ENCODE measurements at places on chromosomes 3 and 15.

GRCh38 chr15:81113204-81113657, 20.8 kb upstream of the CFAP161 start:
- peaks cover 34% of the 10 kb centered on the region for H3K27me3 ChIP-seq
- H3K4me3 ChIP-seq: no peak overlapping the region
- no peak for DNase-seq
- H3K36me3 ChIP-seq: no peaks in the 10 kb centered on the region
- H3K27ac ChIP-seq: no peak overlapping the region
- H3K4me1 ChIP-seq: peaks cover 12% of the 10 kb centered on the region

DNA sequence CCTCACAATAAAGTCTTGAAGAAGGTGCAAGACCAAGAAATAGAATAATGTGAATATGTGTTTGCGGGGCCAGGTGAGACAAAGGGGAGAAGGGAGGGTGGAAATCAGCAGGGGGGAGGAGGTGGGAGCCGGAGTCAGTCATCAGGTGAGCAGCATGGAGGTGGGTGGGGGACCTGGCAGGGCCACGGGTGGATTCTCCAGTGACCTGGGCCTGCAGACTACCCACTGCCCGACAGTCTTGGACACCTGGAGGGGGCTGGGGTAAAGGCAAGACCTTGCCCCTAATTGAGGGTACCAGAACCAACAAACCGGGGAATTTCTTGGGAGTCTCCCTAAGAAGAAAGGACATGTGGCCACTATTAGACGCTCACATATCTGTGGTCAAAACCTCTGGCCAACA, 95.8 kb downstream of the CHSY1 start:
- no peak for DNase-seq
- no peak overlapping the region for H3K27ac ChIP-seq
- H3K27me3 ChIP-seq: no peaks in the 10 kb centered on the region
- no peak overlapping the region for H3K4me3 ChIP-seq
- peaks cover 40% of the 10 kb centered on the region for H3K4me1 ChIP-seq

DNA sequence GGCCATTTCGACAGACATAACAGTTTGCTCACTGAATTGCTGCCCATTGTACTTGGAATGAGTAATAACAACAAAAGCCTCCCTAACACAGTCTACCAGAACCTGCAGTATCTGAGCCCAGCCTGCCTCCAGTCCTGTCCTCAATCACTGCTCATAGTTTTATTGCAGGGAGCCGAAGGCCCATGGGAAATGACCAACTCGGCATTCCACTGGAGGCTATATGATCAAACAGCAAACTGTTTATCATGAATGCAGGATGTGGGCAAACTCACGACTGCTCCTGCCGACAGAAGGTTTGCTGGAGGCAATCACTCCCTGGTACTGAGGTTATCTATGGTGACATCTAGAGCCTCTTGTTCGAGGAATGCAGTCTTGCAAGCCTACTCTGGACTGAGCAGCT, 46.3 kb downstream of the LSM3 start:
- DNase-seq: no peak
- H3K36me3 ChIP-seq: peaks cover 6% of the 10 kb centered on the region
- no peak overlapping the region for H3K27ac ChIP-seq
- peaks cover 11% of the 10 kb centered on the region for H3K27me3 ChIP-seq
- no peak overlapping the region for H3K4me3 ChIP-seq

DNA sequence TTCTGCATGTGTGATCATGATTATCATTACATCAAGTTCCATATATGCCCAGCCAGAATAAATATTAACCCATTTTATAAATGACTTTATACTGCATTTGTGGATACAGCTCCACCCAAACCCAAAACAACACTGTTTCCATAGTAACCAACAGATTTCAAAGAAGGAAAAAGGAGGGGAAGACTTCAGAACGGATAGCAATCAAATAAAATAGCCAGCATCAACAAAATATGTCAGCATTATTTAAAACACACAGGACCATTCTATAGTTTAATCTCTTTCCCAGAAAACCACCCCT, 114.4 kb downstream of the FOXP1 start:
- H3K4me3 ChIP-seq: no peak overlapping the region
- H3K27me3 ChIP-seq: no peaks in the 10 kb centered on the region
- H3K4me1 ChIP-seq: peaks cover 56% of the 10 kb centered on the region
- no peak for DNase-seq
- H3K36me3 ChIP-seq: peaks cover 10% of the 10 kb centered on the region

DNA sequence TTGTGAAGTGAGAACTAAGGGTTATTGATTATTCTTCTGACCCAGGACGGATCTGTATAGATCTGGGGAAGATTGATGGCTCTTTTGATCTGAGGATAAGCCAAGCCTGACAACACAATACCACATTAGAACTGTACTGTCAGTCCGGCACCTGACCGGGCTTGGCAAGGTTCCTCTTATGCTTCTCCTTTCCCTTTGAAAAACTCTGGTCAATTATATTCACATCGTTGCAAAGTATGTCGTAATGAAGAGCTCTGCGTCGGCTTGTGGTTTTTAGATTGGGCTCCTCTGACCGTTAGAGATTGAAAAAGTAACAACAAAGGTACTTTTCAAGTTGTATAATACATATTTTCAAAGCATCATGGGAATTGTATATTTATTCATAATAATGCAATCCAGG, 389.8 kb downstream of the NR2F2 start:
- no peak overlapping the region for H3K27ac ChIP-seq
- H3K4me3 ChIP-seq: no peak overlapping the region
- H3K36me3 ChIP-seq: no peaks in the 10 kb centered on the region

GRCh38 chr3:195524171-195524896, 18.8 kb downstream of the PPP1R2 start:
- DNase-seq: peak; percentile 50
- H3K36me3 ChIP-seq: peaks cover 2% of the 10 kb centered on the region
- peaks cover 52% of the 10 kb centered on the region for H3K4me1 ChIP-seq
